Activated T-cell treated with anti-CD3 and anti-CD28 coated beads for 1 hour (primary cell): ENCODE measurements at places on chromosomes 4 and X.

DNA sequence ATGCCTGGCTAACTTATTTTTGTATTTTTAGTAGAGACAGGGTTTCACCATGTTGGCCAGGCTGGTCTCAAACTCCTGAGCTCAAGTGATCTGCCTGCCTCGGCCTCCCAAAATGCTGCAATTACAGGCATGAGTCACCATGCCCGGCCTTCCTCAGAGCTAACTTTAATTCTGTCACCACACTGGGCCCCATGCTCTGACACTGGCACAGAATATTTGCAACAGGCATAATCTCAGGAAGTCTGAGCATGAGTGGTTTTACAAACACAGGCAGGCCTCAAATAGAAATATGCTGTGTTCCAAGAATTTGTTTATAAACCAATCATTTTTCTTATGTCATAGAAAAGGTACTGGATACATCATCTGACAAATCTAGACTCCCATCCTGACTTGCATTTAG lies 32.7 kb upstream of the FAM9C start:
- no peak for DNase-seq

GRCh38 chrX:40108959-40109287 lies 11.2 kb upstream of the BCOR start:
- DNase-seq: peak; percentile 53

DNA sequence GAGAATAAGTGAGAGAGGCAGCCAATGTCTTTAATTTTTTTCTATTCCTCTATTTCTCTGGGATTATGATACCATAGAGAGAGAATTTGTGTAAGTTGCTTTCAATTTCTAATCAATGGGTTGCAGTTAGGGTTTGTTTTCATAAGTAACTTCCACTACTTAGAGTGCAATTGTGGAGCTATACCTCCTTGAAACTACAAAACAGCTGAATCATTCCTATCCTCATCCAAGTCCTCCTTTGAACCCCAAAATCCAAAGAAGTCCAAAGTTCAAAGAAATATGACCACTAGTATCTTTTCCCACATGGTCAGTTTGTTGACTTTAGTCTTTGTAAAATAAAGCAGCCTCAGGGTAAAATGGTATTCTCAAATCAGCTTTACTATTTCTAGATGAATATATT lies 1085.4 kb upstream of the INTU start:
- DNase-seq: no peak

- no peak for DNase-seq
Measured at GRCh38 chr4:22473268-22473667, 42.6 kb downstream of the ADGRA3 start.

GRCh38 chrX:77930581-77930980 lies 20.1 kb downstream of the ATP7A start:
- DNase-seq: no peak

GRCh38 chr4:39030725-39031124 lies 1.5 kb downstream of the TMEM156 start:
- DNase-seq: no peak

GRCh38 chr4:29046781-29047180 lies 1673.4 kb upstream of the PCDH7 start:
- no peak for DNase-seq

GRCh38 chr4:184806229-184806550 lies 19.6 kb downstream of the ACSL1 start:
- DNase-seq: no peak

- no peak for DNase-seq
Measured at GRCh38 chr4:164177753-164178152, 576.2 kb upstream of the SMIM31 start.

DNA sequence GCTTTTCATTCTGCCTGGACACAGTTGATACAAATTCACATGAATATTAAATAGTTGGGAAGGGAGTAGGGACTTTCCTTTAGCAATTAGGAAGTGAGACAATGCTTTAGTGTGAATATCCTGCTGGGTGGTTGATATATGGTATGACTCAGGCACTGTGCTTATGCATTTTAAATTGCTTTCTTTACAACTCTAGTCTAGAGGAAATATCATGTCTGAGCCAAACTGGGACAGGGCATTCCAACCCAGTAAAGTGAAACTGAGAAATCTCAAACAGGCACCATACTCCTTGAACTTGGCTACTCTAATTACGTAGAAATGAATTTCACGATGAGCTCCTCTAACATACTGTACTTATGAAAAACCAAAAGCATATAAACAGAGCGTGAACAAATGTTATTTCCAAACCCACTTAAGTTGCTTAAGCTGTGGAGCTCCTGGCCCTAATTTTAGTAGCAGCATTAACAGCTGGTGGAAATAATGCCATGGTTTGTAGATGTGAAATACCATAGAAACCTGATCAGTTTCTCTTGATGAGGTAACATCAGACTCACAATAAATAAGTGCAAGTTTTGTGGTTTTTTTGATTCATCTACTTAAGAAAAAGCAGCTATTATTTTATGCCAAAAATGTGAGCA lies 242.9 kb upstream of the GK2 start:
- no peak for DNase-seq

- DNase-seq: no peak
Measured at GRCh38 chrX:131067216-131067615, 9.1 kb downstream of the ARHGAP36 start.

DNA sequence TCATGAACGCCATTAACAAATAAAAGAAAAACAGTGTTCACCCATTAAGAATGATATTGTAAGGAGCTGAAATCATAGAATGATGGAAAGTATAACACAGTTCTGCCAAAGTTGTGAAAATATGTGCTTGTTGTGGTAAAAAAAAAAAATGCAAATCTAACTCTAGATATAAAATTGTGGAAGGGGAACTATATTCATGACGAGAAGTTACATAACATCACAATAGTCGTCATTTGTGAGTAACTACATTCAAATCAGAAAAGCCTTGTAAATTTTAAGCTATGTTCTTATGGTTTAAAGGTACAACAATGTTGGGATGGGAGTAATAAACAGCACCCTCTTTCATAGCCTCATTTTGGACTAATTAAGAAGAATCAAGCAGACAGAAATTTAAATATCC lies 57.6 kb upstream of the PRDM8 start:
- no peak for DNase-seq

DNA sequence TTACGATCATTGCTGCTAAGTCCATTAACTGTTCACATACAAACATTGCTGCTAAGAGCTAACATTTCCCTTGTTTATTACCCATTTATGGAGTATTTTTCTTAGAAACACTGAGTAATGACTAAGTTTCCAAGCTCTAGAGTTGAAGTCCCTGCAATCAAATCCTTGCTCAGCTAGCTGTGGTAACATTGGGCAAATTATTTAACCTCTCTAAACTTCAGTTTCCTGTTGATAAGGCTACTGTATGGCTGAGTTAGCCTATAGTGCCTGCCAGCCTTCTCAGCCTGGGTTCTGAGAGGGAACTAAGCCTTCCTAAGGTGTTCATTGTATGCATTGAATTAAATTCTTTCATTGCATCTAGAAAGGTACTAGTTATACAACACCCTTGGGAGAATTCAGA lies 15.2 kb upstream of the SCOC start:
- no peak for DNase-seq

DNA sequence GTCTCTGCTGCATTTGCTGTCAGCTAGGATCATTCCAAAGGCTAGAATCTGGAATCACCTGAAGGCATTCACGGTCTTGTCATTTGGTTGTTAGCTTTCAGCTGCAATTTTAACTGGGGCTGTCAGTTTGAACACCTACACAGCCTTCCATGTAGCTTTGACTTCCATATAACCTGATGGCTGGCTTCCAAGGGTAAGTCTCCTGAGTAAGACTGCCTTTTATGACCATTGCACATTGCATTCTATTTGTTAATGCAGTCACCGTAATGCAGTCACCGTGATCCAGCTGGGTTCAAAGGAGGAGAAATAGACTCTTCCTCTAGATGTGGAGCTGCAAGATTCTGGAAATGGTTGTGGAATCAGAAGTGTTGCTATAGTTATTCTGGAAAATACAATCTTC lies 1284.2 kb downstream of the ADGRL3 start:
- no peak for DNase-seq

GRCh38 chr4:77950203-77950602 lies 87.6 kb downstream of the MRPL1 start:
- no peak for DNase-seq

DNA sequence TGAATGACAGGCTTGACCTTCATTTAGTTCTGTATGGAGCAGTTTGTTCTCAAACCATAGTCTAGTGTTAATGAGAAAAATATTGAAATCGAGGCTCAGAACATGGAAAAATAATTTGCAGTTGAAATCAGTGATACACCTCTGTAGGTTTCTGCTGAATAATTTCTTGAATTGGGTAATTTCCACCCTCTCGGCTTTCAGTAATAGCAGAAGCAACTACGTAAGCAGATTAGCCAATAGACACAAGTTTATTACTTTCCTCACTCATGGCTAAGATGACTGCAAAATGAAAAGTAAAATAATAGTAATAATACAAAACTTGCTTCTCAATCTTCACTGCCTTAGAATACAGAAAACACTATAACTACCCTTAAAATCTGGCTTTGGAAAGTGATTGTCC lies 46.0 kb downstream of the USP38 start:
- DNase-seq: no peak

- no peak for DNase-seq
Measured at GRCh38 chr4:140092094-140092851, 61.7 kb downstream of the MAML3 start.

- no peak for DNase-seq
Measured at GRCh38 chr4:58825278-58825677, 1715.1 kb upstream of the IGFBP7 start.

- DNase-seq: no peak
Measured at GRCh38 chrX:11764602-11765067, 6.6 kb downstream of the MSL3 start.

GRCh38 chr4:101014417-101014816 lies 332.9 kb downstream of the PPP3CA start:
- no peak for DNase-seq

DNA sequence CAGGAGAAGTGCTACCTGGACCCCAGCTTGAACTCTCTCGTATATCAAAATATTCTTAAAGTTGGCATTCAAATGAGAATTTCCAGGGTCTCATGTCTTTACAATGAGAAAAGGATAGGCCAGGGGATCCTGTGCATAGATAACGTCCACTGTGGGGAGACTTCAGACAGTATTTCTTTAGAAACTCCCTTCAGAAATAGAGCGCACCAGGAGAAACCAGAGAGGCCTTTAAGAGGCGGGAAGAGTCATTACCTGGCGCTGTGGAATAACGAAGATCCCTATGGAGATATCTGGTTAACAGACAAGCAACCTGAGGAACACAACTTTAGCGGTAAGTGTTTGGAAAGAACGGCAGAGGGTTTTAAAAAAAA lies 600 bp downstream of the RADX start:
- DNase-seq: no peak

DNA sequence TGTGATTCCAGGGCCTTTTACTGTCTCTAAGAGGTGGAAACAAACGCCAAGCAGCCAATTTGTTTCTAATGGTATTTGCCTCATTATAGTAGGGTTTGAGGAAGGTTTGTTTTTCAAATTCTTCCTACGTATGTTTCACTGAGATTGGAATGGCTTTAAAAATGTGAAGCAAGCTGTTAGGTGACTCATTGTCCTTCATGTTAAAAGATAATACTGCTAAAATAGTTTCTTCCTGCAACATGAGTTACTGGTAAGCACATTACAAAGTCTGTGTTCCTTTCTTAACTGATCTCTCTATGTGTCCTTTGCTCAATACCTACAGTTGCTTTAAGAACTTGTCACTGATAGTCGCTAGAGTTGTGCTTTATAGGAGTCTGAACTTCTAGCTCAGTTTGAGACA lies 1183.9 kb downstream of the RPA4 start:
- no peak for DNase-seq

- no peak for DNase-seq
Measured at GRCh38 chrX:24335871-24336270, 22.0 kb upstream of the SUPT20HL2 start.

- DNase-seq: no peak
Measured at GRCh38 chr4:98958065-98958464, 29.1 kb upstream of the EIF4E start.
